ENCODE measurements at places on chromosomes 6 and 20.

DNA sequence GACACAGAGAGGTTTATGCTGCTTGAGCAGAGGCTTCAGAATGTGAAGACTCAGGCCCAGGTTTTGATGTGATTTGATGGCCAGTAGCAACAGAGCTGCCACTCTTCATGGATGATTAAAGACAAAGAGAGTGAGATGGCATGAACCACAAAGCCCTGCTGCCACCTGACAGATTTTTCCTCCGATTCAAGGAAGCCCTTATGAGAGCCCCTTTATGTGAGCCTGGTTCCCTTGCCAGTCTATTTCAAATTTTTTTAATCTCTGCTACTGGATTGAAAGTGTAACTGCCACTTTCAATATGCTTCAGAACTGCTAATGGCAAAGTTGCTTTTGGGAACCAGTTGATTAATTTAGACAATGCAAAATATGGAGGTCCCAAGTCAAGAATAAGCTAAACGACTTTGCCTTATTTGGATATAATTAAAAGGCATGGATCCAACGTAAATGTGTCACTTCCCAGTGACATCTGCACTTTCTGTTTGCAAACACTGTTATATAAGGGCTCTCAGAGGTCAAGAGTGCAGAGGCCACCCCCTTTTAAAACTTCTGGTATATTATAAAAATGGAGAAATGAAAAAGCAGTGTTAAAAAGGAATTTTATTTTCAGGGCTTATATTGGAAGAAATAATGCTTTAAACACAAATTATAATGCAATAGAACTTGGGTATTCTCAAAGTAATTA lies 238.9 kb upstream of the FLRT3 start:
- no peak for DNase-seq

GRCh38 chr20:45779011-45779915 lies 12.4 kb downstream of the WFDC3 start:
- DNase-seq: no peak

DNA sequence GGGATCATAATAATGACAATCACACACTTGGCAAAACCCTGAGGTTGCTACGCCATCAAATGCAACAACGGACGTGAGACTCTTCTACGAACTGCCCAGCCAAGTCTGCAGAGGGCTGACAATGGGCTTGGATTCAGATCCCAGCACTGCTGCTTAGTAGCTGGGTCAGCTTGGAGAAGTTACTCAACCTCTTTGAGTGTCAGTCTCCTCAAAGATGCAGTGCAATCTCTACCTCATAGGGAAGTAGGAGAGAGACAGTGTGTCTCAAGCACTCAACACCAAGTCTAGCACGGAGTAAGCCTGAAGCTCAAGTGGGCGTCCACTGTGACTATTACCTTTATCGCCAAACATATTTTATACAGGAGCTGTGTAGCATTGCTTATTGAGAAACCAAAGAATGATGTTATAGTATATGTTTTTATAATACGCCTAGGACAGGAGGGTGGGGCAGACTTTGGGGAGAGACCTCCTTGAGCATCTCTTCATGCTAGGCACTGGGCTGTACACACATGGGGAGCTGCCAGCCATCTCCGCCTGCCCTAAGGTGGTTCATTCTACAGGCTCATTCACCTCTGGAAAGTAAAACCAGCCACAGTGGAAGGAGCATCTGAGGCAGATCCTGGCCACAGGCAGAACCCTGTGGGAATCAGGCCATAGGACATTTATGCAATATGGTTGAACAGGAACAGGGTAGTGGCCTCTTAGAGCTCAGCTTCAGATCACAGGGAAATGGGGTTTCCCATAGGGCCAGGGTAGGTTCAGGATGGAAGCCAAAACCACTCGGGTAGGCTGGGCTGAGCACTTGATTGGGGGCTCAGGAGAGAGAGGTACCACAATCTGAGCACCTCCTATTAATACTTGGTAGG lies 160.2 kb downstream of the MRPL14 start:
- no peak for DNase-seq

DNA sequence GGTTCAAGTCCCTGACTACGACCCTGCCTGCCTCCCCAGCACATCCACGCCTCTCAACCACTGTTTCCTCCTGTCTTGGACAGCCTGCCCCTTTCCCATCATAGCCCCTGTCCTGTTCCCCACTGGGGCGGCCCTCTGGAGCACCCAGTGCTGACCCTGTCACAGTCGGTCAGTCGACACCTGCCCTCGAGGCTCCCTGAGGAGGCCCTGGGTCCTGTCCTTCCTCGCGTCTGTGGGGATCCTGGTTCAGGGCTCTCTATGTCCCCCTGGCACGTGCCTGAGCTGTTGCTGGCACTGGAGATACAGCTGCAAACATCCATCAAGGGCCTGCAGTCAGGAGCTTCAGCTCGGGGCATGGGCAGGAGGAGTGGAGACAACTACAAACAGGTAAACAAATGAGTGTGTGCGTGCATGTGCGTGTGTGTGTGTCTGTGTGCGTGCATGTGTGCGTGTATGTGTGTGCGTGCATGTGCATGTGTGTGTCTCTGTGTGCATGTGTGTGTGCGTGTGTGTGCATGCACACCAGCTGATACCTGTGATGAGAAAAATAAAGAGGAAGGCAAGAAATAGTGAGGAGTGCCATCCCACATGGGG lies 132.8 kb downstream of the PHACTR3 start:
- no peak for DNase-seq

DNA sequence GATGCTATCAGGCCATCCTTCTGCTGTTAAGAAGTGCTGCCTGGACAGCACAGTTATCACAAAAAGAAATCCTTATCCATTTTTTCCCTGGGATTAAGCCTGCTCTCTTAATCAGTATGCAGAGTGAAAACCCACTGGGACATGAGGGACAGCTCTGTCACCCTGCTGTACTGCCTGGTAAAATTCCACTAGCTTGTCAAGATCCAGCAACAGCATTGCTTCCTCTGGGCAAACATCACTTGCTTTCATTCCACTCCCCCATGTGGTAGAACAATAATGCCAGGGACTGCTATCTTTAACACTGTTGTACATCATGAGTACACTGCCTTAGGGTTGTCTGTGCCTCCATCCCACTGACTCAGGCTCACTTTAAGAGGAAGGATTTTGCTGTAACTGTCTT lies 331.3 kb downstream of the KIF16B start:
- DNase-seq: no peak

DNA sequence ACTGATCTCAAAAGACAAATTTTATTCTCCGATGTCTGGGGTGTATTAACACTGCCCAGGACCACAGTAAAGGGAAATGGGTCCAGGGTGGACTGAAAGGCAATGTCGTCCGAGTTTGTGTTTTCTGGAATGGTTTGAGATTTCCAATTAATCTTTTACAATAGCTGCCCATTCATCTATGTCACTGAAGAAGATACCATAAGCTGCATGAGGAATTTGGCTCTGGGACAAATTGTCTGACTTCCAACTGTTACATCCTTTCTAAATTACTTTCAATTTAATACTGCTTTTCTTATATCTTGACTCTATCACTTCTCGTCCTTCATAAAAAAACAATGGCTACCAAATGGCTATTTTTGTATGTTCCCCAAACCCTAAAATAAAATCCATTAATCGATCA lies 130.7 kb upstream of the KCNK16 start:
- DNase-seq: no peak

- DNase-seq: no peak
Measured at GRCh38 chr6:12097791-12098190, 85.7 kb downstream of the HIVEP1 start.

DNA sequence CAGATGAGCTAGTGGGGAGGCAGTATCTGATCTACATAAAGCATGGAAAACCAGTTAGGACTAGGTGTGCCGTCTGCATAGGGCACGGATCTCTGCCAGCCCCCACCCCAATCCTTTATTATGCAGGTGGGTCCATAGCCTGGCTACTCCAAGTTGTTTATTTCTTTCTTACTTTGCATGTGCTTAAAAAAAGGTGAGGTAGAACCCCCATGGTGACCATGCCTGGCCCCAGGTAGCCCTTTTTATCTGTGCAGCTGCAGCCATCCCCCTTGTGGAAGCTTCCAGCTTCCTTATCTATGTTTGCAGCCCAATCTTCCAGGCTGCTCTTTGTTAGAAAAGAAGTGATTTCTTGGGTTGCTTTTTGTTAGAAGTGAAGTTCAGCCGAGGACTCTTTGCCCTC lies 9.0 kb upstream of the TREM2 start:
- no peak for DNase-seq

DNA sequence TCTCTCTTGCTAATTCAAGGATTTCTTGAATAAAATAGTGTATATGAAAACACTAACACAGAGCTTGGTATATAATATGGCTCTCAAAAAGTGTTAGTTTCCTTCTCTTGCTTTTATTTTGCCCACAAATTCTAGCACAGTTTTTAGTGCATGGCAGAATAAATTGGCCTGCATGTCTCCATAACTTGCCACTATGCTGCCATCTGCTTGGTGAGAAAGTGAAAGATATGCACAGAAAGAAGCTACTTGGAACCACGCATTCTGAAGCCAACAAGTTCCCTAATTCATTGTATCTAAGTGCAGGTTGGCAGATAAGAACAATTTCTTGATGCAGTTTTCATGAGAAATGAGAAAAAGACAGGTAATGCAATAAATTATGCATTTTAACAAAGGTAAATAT lies 101.2 kb downstream of the EPHA7 start:
- DNase-seq: no peak

GRCh38 chr6:110495949-110496348 lies 19.5 kb upstream of the SLC22A16 start:
- DNase-seq: no peak

DNA sequence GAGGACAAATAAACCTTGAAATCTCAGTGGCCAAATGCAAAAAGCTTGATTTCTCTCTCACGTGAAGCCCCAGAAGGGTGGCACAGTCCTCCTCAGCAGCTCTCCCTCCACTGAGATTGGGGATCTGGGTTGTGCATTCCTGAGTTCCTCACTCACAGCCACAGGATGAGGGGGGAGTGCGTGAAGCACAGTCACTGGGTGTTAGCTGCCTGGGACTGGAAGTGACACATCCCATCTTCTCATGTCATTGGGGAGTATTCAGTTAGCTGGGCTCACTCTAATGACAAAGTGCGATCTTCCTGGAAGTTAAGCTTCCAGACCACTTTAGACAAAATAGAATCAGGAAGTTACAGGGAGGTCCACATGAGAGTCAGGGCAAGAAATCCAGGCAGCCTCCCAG lies 192.2 kb upstream of the LRFN2 start:
- DNase-seq: no peak

GRCh38 chr6:163539101-163539762 lies 124.7 kb downstream of the QKI start:
- no peak for DNase-seq

DNA sequence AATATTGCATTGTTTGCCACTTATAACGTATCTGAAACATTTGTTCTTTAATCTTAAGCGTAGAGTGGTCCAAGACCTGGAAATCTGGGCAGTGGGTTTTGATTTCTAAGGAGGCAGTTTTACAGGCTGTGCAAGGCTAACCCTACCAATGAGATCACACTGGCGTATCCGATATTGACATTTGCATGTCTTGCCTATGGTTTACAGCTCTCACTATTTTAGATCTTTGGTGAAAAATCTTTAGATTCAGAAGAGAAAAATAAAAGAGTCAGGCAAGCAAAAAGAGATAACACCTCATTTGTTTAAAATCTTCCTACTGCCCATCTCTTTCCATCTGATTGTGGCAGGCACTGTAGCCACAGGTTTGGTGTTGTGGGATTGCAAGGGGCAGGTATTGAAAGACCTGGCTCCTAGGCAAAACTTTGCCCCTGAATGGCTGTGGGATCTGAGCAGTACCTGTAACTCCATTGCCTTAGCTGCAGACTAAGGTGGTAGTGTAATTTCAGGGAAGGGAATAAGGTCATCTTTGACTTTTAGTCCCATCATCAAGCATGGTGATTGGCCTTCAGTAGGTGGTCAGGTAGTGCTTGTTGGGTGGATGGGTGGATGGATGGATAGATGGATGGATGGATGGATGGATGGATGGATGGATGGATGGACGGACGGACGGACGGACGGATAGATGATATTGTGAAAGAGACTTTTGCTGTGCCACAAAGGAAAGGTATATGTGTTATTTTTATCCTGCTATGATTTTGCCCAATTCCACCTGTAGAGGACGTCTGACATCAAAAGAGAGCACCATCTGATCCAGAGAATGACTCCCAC lies 1.9 kb downstream of the TNFAIP3 start:
- DNase-seq: no peak

DNA sequence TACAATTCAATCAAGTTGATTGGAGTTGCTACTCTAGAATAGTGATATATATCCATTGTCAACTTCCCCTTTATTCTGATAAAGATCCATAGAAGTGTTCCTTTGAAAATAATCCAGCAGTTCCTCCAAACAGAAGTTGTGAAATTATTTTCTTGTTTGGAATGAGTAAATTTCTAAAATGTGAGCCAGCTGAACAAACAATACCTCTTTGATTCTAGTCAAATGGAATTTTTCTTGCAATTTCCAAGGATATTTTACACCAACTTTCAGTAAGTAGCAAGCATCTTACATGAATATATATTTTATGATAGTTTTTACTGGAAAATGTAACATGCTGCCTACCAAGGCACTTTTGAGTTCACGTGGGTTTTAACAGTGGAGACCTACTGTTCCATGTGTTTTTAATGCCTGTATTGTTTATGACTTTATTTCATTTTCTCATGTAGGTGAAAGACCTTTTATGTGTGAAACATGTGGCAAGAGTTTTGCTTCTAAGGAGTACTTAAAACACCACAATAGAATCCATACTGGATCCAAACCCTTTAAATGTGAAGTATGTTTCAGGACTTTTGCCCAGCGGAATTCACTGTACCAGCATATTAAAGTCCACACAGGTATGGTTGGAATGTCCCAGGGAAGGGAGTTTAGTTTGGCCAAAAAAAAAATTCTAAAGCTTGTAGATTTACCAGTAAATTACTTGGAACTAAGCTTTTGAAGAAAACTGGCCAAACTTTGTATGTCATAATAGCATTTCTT lies 6.5 kb downstream of the GZF1 start:
- DNase-seq: no peak

- DNase-seq: no peak
Measured at GRCh38 chr6:23534351-23534750, 591.7 kb upstream of the NRSN1 start.

- no peak for DNase-seq
Measured at GRCh38 chr6:5208057-5208456, 52.7 kb downstream of the LYRM4 start.

GRCh38 chr6:16319813-16320532 lies 81.6 kb downstream of the GMPR start:
- DNase-seq: peak; percentile 27

DNA sequence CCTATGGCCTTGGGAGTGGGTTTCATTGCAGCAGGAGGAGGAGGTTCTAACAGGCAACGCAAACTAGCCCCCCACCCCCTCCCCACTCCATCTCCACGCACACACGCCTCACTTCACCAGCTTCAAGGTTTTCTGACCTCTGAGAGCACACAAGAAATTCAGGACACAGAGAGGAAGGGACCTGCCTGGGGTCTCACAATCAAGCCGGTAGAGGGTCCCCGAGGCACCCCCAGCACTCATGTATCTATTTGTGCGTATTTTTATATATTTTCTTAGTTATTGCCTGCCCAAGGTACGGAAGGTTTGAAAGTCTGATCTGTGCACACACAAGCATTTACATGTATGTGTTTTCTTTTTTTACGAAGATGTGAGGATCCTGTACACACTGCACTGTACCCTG lies 16.9 kb downstream of the MDFI start:
- DNase-seq: no peak

- no peak for DNase-seq
Measured at GRCh38 chr6:106003268-106003987, 82.7 kb upstream of the PRDM1 start.

Measured in stimulated activated CD8-positive, alpha-beta memory T cell treated with anti-CD3 and anti-CD28 coated beads, Interleukin-7, amount 100 ng/mL, for 1 hour (primary cell).